Activated naive CD8-positive, alpha-beta T cell treated with anti-CD3 and anti-CD28 coated beads for 36 hours (primary cell): ENCODE measurements at places on chromosomes 5 and 9.

DNA sequence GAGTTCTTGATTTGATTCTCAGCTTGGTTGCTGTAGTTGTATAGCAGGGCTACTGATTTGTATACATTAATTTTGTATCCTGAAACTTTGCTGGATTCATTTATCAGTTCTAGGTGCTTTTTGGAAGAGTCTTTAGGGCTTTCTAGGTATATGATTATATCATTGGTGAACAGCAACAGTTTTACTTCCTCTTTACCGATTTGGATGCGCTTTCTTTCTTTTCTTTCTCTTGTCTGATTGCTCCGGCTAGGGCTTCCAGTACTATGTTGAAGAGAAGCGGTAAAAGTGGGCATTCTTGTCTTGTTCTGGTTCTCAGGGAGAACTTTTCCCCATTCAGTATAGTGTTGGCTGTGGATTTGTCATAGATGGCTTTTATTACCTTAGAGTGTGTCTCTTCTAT lies 158.9 kb downstream of the SAXO1 start:
- no peak for DNase-seq

GRCh38 chr5:62690421-62690820 lies 111.8 kb downstream of the LRRC70 start:
- no peak for DNase-seq

GRCh38 chr5:99640646-99641045 lies 711.8 kb upstream of the CHD1 start:
- no peak for DNase-seq

DNA sequence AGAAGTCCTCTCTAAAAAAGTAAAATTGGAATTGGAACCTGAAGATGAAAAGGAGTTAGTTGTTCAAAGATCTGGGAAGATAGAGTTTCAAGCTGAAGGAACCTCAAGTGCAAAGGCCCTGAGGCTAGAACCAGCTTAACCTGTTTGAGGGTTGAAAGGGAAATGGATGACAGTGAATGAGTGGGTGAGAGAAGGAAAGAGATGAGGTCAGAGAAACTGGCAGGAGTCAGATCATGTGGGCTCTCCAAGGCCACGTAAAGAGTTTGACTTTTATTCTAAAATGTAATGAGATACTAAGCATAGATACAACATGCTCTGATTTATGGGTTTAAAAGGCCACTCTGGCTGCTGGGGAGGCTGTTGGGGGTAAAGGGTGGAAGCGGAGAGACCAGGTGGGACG lies 2.5 kb upstream of the RAD23B start:
- DNase-seq, result no peak

DNA sequence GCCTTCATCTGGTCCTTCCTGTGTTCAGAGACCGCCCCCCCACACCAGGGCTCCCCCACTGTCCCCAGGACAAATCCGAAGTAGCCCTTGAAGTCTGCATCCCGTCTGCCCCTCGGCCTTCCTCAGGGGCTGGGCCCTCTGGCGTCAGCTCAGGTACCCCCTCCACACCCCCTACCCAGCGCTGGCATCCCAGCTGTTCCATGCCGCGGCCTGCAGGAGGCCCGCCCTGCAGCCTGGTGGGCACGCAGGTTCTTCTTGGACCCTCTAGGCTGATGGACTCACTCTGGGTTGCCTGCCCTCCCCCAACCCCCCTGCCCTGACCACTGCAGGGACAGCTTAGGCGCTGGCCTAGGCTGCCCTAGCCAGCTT lies 6.6 kb downstream of the SLC2A6 start:
- no peak for DNase-seq

DNA sequence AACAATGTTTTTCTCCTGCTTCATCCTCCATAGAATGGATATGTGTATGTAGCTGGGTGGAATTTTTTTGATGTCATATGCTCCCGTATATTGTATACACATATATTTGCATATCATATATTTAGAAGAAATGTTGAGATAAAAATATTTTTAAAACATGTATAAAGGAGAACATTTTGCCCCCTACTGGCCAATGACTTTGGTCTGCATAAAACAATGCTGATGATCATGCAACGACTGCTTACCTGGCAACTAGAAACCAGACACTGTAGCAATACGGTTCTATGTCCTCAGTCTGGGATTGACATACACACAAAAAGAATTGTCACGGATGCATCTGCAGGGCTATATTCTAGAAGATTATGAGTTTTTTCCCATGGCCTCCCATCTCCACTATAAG lies 503.6 kb downstream of the ELAVL2 start:
- DNase-seq, result no peak

DNA sequence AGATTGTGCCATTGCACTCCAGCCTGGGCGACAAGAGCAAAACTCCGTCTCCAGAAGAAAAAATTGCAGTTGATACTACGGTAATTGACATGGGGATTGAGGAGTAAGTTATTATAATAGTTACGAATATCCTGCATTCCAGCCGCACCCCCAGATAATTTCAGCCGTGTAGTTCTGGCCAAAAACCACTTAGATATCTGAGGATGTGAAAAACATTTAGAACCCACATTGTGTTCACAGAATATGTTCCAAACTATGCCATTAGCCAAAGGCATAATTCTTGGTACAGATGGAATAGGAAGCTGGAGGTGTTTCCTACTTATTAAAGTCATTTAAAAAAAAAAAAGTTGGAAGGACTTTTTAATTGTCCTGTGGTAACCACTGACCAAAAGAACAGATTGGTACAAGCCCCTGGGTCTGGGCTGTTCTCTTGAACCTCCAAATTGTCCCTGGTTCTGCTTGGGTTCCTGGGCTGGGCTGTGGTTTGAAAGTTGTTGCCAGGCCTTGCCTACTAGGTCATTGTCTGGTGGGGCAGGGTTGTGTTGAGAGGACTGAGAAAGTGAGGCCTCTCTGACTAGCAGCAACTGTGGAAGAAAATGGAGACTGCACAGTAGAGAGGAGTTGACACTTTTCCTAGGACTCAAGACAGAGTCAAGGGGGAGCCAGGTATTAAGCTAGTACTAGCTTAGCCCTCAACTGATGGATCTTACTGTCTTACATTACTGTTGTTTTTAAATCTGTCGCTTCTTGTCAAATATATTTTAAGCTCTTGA lies 198.8 kb downstream of the NR3C1 start:
- DNase-seq, result no peak

DNA sequence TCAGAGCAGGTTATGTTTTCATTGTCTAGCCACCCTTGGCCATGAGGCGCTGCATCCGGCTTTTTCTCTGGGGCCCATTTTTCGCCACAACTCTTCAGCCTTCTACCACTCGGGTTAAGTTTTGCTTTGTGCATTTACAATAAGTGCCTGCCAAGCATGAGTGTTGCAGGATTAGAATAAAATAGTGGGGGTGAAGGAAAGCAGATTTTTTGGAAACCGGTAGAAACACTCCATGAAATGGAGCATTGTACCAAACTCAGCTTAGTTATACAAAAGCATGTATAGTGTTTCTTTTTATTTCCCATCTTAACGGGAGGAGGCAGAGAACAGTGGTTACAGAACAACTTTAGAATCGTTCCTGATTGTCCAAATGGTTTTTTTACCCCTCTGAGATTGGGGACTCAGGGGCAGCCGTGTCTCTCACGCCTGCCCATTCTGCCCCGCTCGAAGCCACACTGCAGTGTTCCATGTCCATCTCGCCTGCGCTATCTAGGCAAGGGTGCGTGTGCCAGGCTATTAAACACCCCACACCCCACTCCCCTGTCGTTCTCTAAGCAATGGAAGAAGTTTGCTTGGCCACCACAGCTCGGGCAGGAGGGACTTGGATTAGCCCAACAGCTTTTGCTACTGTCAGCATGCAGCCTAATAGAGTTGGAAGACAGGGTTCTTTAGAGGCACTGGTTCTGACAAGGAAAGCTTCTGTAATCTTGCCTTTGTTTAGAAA lies 268.8 kb upstream of the WWC1 start:
- DNase-seq, result no peak

GRCh38 chr9:90795084-90795483 lies 6.5 kb upstream of the SYK start:
- DNase-seq, result no peak

DNA sequence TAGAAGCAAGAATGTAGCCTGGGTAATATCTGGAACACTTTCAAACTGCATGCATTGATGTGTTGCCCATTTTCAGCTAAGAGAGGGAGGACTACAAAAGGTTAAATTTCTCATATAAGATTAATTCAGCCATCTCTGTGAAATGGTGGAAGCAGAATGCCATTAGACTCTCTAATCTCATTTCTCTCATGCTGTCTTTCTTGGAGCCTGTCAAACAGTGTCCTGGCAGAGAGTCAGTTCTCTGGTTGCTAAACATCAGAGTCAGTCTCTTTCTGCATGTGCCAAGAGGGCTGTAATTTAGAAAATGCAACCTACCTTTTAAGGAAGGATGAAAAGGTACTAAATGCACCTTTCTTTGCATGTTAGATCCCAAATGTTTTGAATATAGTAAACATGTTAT lies 910 bp upstream of the GARNL3 start:
- no peak for DNase-seq

DNA sequence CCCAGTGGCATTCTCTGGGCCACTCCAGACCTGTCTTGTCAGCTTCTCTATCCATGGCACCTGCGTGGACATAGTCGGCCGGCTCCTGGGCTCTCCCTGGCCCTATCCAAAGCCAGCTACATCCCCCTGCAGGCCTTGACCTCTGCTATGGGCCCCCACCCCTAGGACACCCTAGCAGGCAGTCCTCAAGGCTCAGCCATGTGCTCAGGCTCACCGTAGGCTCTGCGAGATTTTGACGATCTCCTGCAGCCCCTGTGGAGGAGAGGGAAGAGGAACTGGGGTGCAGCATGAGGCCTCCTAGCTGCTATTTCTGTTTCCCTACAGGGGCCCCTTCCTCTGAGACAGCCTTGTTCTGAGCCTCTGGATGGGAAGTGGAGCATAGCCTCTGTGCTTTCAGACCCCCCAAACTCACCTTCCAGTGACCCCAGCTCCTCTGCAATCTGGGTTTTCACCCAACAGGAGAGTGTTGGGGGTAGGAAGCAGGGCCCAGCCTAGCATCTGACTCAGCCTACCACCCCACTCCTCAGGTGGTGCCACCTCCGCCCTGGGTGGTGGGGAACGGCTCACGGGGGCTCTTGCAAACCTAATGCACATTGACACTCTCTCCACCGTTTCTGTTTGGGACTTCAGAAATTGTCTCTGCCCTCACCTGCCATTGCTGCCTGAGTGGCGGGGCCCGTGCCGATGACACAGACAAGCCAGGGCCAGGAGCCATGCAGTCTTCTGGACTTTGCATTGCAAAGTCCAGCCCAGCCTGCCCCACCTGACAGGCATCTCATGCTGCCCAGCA lies 36.7 kb downstream of the HRH2 start:
- DNase-seq, result no peak

- DNase-seq, result no peak
Measured at GRCh38 chr9:23123048-23123632, 676.5 kb downstream of the DMRTA1 start.

- DNase-seq, result no peak
Measured at GRCh38 chr5:150163547-150164059, 3.0 kb upstream of the CDX1 start.

- DNase-seq, result no peak
Measured at GRCh38 chr9:7656636-7657035, 142.9 kb downstream of the DMAC1 start.

DNA sequence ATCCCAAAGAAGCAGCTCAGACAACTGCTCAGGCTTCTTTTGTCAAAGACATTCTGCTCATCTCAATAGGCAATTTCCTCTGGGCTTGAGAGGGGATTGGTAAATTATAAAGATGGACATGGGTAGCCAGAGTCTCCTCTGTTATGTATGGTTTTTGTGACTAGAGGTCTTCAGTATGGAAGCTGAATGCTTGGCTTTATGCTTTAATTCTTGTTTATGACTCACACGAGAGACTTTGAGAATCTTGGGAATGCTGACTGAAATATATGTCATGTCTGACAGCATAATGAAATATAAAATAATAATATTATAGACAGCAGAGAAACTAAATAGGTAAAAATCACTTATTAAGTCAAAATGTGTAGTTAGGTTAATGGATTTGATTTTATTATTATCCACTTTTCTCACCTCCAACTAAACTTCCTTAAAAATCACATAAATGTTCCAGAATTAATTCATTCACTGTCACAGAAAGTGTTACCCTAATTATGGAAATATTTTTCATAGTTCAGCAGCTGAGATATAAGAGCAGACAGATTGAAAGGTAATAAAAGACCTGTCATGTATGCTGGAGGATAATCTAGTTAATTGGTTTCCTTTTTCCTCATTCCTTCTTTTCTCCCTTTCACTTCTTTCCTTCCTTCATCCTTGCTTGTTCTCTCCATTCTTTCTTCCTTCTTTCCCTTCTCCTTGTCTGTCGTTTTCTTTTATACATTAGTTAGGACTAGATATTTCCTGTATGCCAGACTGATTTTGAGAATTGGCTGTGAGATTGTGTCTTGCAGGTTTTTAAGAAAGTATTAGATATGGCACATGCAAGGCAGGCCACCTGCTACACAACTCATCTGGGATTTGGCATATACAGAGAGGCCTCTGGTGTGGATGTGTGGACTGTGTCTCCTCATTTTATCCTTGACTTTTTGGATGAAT lies 1866.1 kb upstream of the NUDT12 start:
- no peak for DNase-seq

- DNase-seq, result no peak
Measured at GRCh38 chr9:98960409-98960808, 16.7 kb downstream of the COL15A1 start.

DNA sequence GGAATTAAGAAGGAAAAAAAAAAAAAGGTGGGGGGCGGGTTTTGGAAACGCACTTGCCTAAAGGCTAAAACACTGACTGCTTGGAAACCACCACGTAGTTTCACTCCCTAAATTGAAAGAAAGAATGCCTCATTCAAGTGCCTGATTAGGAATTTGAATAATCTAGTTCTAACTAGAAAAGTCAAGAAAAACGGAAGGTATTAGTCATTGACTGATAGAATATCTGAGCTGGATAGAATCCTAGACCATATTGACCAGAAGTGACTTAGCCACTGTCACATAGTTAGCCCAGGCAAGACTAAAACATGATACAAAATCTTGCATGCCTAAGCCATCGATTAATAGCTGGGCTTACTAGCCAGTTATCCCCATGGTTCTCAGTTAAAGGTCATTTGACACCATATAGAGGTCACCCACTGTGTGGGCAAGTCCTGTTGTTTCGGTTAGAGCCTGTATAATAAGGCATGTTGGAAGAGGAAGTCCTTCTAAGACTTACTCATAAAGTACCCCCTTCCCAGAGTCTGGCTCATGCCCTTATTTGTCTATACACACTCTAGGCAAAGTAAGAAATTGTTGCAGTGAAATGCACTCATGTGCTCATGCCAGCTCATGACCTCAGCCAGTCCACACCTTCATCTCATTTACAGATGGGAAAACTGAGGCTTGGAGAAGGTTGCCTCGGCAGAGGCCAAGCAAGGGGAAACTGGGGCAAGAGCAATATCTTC lies 40.2 kb downstream of the SH3RF2 start:
- no peak for DNase-seq

DNA sequence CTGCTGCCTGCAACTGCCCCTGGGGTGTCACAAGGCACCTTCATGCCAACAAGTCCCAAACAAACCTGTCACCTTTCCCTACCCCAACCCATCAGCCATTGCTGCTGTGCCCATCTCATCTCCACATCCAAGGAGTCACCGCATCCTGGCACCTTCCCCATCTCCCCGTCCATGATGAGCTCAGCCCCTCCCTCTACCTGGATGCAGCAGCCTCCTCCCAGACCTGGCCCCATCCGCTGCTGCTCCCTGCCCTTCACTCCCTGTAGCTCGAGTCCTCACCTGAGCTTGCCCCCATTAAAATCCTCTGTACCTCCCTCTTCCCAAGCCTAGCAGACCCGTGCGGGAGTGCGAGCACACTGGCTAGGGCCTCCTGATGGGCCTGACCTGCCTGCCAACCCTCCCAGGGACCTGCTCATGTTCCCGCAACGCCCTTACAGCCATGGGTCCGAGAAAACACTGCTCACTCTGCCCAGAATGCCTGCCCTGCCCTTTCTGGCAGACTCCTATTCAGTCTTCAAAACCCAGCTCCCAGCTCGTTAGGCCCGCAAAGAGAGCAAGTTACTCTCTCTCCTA lies 110.6 kb downstream of the ADAMTS2 start:
- DNase-seq, result no peak
